NCI-H226 (cell line): ENCODE measurements at places on chromosomes 5 and 9.

DNA sequence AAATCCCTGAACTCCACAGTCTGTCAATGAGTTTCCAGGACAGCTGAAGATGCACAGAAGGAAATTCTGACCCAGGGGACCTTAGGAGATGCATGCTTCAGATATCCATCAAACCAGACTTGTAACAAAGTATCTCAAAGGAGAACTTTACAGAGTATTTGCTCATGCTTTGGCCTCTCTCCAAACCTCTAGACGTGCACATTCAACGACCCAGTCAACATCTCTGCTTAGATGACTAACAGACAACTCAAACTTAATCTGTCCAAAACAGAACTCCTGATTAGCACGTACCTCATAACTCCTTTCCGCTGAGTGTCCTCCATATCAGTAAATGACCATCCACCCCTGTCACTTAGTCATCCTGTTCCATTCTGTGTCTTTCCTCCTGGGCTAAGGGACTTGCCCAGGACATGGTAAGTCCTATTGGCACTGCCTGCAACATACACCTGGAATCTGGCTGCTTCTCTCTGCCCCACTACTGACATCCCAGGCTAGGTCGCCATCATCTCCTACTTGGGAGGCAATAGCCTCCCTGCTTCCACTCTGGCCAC, 107.4 kb downstream of the LMNB1 start:
- peak; percentile 88 for DNase-seq

GRCh38 chr9:115305543-115305942, 187.6 kb upstream of the TNC start:
- DNase-seq: no peak

DNA sequence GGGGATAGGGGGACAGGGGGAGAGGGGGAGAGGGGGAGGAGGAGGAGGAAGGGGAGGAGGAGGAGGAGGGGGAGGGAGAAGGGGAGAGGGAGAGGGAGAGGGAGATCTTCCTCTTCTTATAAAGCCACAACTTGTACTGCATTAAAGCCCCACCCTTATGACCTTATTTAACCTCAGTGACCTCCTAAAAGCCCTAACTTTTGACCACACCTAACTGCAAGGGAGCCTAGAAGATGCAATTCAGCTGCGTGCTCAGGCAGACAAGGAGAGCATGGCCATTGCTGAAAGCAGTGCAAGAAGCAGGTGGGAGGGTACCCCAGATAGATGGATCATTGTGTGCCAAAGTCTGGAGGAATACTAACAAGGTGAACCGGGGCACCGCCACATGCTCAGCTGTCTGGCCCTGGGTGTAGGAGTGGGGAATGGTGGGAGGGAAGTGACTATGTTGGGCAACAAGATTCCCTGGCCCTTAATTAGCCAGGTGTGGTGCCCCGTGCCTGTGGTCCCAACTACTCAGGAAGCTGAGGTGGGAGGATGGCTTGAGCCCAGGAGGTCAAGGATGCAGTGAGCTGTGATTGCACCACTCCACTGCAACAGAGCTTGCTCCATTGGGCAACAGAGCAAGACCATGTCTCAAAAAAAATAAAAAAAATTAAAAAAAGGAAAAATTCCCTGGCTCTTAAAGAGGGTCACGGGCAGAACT, 125.4 kb upstream of the BOD1 start:
- DNase-seq: no peak

DNA sequence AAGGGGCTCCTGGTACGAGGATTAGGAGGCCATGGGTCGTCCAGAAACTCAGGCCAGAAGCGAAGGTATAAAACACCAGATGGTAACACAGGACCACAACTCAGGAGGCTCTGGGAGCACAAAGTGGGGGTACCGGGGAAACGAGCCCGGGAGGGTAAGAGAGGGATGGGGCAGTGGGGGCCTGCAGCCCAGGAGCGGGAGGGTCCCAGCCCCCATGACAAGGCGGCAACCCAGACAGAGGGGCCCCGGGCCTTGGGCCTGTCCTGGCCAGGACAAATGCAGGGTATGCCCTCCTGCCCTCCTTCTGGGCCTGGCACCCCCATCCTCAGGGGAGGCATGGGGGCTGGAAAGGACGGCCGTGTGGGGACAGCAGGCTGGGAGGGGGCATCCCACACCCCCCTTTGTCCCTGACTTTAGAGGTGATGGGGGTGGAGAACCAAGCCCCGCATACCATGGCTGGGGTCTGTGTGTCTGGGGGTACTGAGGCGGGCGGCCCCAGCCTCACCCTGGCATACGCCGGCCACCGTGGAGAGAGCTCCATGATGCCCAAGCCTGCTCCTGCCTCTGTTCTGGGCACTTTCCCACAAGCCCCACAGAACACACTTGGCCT, 47.0 kb upstream of the EXOC3 start:
- no peak for DNase-seq

GRCh38 chr5:138032028-138032571, 779 bp downstream of the FAM13B start:
- no peak for DNase-seq

GRCh38 chr5:93189707-93190120, 391.3 kb downstream of the NR2F1-AS1 start:
- DNase-seq: peak; percentile 96

DNA sequence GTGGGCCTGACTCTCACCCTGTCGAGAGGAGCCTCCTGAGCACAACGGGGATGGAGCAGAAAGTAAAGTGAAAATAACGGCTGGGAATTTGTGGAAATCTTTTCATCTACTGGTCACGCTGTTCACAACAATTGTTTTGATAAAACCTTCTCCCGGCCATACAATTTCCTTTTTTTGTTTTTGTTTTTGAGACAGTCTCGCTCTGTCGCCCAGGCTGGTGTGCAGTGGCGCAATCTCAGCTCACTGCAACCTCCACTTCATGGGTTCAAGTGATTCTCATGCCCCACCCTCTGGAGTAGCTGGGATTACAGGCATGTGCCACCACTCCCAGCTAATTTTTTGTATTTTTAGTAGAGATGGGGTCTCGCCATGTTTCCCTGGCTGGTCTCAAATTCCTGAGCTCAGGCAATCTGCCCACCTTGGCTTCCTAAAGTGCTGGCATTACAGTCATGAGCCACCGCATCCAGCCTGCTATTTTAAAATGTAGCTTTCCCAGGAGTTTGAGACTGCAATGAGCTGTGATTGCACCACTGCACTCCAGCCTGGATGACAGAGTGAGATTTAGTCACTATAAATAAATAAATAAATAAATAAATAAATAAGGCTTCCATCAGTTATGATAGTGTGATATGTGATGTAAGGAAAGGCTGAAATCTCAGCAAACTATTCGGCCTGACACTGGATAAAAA, 73.5 kb upstream of the PTGER4 start:
- DNase-seq: no peak

GRCh38 chr5:132797651-132798050, 15.5 kb upstream of the SOWAHA start:
- DNase-seq: no peak

DNA sequence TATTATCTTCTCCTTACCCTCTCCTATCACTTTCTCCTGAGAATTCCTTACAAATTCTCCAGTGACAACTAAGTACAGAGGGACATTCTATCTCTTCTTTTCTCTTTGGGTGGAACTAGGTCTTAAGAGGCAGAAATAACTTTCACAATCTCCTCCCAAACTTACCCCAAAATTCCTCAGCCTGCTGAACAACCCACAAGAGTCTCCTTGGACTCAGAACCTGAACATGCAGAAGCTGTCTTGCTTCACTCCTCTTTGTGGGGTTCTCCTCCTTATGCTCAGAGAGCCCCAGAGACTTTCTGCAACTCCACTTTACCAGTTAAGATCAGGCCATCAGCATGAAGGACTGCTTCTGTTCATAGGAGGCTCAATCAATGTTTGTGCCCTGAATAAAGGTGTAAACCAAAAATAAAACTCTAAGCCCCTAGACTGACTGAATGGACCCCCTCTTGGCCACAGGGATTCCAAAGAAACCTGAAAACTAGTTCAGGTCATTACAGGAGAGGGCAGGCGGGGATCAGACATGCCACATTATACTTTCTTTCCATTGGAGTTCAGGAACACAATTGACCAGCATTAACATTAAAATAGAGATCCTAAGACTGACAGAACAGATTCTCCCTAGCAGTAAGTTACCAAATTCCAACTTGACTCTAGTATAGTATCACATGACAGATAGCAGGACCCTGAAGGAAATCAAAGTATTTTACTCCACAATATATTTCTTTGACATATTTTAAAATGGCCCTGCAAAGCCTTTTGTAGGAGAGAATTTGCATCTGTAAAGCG, 179.7 kb upstream of the FBXL17 start:
- no peak for DNase-seq

DNA sequence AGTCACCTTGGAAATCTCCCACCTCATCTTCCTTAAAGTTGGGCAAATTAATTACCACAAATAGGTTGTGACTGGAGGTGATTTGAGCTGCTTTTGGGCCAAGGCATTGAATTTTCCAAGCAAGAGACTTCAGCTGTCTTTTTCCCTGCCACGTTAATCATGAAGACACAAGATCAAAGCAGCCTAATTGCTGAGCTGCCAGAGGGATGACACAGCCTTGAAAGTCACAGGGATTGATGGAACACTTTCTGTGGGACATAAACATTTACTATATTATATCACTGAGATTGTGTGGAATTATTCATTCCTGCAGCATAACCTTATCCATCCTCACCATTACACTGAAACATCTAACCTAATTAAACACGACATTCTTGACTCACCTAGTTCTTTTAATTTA, 172.2 kb downstream of the FAM170A start:
- DNase-seq: no peak

- DNase-seq: no peak
Measured at GRCh38 chr9:121785673-121786542, 134.5 kb downstream of the DAB2IP start.

- DNase-seq: no peak
Measured at GRCh38 chr5:80302636-80303035, 17.2 kb upstream of the SPZ1 start.

DNA sequence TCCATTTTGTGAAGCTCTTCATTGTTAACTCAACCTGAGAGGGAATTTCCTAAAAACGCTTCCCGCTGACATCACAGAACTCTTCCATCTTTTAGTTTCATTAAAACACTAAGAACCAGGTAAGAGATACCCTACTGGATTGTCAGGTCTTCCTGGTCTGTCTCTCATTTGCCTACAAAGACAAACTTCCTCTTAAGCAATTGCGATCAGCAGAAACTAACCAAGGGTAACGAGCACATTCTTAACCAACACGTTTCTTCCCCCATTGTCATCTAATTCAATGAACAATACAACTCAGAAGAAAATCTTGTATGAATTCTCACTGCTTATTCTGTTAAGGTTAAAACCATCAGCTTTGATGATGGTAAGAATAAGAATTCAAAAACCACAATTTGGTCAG, 6.6 kb downstream of the FBXW11 start:
- no peak for DNase-seq

DNA sequence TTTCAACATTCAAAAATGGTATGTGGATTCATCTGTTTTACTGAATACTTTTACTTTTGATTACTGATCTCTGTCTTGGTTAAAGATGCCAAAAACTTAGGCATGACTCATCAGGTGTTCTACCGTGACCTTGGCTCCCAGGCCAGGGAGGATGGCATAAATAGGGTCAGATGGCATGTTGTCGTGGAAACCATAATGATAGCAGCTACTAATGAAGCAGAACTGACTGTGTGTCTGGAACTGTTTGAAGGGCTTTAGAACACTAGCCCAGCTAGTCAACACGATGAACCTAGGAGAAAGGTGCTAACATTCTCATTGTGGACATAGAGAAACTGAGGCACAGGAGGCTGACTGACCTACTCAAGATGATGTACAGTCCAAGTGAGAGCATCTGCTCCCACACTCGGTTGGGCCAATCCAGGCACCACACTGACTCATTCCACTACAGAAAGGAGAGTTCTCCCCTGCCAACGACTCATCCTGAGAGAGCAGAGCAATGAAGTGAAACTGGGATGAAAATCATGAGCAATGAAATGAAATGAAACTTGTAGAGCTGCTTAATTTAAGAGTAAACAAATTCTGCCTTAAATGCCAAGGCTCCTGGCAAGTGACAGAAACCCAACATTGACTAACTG, 116.0 kb downstream of the TENT4A start:
- DNase-seq: no peak

DNA sequence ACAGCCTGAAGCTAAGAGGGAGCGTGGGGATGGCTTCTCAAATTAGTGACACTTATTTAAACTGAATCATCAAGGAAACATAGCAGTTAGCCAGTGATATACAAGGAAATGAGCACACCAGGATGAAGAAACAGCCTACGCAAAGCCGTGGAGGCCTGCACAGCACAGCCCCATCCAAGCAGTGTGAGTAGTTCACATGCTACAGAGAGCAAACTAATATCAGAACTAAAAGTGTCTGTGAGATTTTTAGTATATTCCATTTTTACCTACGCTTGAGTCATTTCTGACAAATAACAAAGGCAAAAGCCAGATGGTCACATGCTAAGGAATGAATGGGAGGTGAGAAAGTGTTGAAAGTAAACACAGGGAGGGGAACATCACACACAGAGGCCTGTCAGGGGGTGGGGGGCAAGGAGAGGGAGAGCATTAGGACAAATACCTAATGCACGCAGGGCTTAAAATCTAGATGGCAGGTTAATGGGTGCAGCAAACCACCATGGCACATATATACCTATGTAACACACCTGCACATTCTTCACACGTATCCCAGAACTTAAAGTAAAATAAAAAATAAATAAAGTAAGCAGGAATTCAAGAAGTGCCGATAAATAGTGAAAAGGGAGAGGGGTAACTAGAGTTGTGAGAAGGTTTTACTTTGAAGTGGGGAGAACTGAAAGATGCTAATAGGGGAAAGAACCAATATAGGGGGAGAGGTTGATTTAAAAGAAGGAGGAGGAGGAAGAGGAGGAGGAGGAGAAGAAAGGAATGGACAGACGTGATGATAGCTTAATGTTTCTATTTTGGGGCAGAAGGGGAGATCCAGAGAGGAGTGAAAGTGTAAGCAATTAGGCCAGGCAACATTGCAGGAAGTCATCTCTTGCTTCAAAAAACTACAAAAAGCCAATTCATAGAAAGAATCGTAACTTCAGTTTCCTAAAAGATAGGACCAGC, 100.9 kb upstream of the PTGER4 start:
- DNase-seq: no peak

- peak; percentile 58 for DNase-seq
Measured at GRCh38 chr9:127199001-127199791, 65.4 kb upstream of the GARNL3 start.

GRCh38 chr5:58849921-58850667, 267.2 kb downstream of the RAB3C start:
- peak; percentile 10 for DNase-seq

- DNase-seq: peak; percentile 71
Measured at GRCh38 chr5:134526483-134527155, 1.1 kb downstream of the JADE2 start.

DNA sequence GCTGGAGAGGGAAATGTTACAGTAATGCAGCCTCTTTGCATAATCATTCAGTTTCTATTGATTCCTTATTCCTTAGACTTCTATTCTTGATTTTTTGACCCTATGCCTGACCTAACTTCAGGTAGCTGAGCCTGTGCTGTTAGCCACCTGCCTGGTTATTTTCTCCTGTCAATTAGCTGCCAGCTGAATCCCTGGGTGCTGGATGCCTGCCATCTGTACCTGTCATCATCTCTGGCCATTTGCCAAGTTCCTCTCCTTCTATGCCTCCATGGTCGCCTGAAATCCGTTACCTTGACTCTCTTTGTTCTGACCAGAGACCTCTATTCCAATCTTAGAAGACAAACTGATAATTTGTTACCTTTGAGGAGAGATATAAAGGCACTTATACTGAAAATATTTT, 178.3 kb downstream of the CAVIN4 start:
- no peak for DNase-seq
